Liver (tissue), 10 donors: ENCODE measurements at places on chromosomes 13 and 19.

GRCh38 chr19:21586311-21587116 is 81.1 kb downstream of the ZNF429 start:
- peak; percentile 66 for DNase-seq

DNA sequence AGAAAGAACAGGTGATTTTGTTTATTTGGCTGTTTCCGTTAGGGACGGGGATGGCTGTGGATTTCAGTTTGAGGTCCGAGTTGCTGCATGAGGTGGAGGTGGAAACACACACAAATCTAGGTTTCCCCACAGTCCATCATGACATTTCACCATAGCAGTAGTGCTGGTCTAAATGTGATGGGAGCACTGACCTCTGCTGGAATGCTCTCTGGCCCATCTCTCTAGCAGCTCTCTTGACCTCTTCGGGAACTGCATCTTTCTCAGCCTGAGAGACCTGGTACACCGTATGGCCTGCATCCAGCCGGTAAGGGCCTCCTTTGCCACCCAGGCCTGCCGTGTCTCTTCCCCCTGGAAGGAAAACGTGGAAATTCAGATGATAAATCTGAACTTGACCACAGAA is 154.0 kb downstream of the RGCC start:
- no peak for DNase-seq

- DNase-seq: no peak
Observed at GRCh38 chr19:4732680-4733114, 9.1 kb upstream of the DPP9 start.

- no peak for DNase-seq
Observed at GRCh38 chr19:16467581-16467980, 4.2 kb downstream of the EPS15L1 start.

DNA sequence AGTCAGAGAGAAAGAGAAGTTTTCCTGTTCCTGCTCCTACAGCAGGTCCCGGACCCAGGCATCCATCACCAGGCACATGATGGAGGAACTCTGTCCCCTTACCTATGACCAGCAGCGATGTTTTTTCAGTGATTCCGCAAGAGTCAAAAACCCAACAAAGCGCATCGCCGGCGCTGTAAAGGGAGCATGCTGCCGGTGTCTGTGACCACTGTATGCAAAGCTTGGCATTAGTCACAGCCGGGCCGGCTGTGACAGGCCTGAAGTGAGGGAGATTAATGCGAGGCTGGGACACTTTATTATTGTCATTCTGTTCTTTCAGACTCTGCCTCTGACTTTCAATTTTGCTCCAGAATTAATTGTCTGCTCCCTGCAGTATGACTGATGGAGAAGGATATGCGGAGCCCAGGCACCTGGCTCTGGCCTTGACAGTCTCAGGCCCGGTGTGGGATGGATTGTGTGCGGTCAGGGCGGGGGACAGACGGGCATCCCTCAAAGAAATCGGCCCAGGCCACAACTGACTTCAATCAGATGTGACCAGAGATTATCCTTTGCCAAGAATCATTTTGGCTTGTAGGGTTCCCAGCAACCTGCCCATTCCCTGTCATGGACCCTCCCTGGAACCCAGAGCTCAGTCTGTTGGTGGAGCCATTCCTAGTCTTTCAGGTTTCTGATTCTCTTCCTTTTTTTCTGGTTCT is 462.0 kb upstream of the ZNF507 start:
- no peak for DNase-seq

GRCh38 chr13:113550453-113550852 is 34.1 kb upstream of the TFDP1 start:
- peak; percentile 26 for DNase-seq
